Stimulated activated CD8-positive, alpha-beta memory T cell treated with anti-CD3 and anti-CD28 coated beads, Interleukin-7, amount 100 ng/mL, for 1 hour (primary cell): ENCODE measurements at places on chromosomes 5 and 9.

- DNase-seq = peak; percentile 8
Observed at GRCh38 chr9:113479174-113479621, 15.7 kb downstream of the RGS3 start.

- DNase-seq = no peak
Observed at GRCh38 chr5:34916518-34916917, 1.0 kb downstream of the BRIX1 start.

DNA sequence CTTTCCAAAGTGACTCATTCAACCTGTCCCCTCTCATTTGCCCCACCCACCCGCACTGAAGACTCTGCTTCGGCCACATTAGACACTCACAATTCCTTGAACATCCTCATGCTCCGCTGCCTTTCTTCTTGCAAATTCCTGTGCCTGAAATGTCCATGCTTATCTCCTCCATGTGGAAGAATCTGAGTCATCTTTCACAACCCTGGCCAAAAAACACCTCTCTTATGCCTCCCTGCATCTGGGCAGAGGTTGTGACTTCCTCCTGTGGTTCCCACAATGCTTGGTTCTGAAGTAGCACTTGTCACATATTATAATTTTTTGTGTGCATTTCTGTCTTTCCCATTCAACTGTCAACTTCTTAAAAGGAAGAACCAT lies 238.6 kb downstream of the ENC1 start:
- no peak for DNase-seq

DNA sequence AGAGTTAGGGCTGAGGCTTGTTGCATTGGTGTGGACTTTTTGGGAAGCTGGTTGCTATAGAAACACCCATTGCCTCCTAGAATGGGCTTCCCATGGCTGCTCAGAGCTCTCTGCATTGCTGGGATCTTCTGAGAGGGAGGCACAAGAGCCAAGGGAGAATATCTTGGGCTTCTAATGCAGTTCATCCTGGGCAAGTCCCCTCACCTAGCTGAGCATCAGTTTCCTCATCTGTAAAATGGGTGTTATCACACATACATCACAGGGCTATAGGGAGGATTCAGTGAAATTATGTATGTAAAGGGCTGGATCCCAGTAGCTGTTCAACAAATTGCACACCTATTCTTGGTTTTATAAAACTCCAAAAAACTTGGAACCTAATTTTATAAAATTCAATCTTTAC lies 106.1 kb upstream of the ALDH1B1 start:
- DNase-seq = no peak

- no peak for DNase-seq
Observed at GRCh38 chr5:129245489-129245888, 150.9 kb downstream of the ISOC1 start.

GRCh38 chr9:2248768-2249265 lies 233.7 kb downstream of the SMARCA2 start:
- no peak for DNase-seq

- no peak for DNase-seq
Observed at GRCh38 chr5:6403416-6403815, 25.1 kb upstream of the MED10 start.

- DNase-seq = no peak
Observed at GRCh38 chr9:123175854-123176629, 92.3 kb downstream of the STRBP start.

DNA sequence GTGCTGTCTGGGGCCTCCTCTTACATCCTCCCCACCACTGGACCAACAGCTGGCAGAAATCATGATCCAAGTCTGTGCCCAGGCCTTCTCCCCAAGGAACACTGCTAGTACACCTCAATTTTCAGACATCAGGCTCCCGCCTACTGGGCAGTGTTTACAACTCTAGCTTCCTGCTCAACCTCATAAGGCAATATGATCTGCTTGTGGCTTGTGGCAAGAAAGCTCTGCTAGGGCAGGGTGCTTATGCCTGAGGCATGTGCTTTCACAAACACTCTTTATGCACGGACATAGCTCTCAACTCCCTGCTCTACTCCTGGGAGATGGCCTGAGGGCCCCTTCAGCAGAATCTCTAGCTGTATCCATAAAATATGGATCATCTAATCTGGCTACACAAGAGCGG lies 32.5 kb downstream of the SH3TC2 start:
- DNase-seq = no peak

DNA sequence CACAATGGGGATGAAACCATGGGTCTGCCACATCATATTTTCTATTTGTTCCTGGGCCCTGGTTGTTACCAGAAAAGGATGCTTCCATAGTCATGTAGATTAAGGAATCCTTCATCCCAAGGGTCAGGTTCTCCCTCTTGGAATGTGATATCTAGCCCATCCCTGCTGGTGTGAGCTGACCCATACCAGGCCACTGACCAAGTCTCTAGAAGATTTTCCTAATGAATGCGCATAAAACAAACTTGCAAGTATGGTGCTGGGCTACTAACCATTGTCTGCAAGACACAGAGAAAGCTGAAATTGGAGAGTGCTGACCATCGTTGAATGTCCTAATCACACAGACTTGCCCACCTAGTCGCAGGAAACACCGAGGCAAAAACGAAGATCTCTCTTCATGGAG lies 972.6 kb downstream of the EFNA5 start:
- no peak for DNase-seq

DNA sequence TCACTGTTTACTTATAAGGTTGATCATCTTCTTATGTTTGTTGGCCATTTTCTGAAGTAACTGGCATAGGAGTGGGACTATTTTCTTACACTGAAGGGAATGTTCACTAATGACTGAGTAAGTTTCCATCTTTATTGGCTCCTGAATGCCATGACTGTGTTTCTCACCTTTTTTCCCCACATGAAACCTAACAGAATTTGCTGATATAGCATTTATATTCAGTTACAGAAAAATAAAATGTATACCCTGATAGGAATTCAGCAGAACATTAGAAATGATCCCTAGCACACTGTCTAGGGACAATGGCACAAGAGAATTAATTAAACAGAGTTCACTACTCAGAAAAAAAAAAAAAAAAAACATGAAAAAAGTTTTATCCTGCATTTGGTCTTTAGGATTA lies 1465.1 kb upstream of the C9orf72 start:
- DNase-seq = no peak

DNA sequence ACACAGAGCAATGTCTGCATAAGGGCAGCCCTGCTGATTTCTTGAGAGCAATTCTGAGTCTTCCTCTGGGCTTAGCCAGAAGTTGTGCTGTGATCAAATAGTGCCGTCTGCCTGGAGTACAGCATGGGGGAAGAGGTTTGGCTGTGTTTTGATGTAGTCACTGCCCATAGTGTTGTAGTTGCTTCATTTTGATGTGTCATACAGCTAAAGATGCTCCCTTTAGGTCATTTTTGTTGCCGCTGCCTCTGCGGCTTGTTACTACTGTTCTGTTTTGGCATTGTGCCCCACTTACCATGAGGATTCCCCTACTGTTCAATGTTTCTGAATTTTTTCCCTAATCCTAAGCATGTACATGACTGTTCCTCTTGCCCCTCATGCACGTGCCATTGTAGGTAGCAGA lies 23.0 kb downstream of the SLC36A1 start:
- no peak for DNase-seq

DNA sequence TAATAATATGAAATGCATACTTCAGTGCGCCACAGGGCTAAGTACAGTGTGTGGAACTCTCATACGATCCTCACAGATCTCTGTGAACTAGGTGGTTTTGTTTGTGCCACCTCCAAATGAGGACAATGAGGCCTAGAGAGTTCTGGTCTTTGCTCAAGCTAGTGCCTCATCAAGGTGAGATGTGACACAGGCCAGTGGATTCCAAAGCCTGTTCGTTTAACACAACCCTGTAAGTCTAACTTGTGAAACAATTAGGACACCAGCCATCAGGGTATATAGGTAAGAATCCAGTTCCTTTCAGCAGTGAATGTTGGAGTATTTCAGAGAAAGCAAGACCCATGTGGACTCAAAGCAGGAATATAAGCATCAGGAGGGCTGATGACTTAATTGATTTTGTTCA lies 130.7 kb upstream of the GAS1 start:
- DNase-seq = no peak

DNA sequence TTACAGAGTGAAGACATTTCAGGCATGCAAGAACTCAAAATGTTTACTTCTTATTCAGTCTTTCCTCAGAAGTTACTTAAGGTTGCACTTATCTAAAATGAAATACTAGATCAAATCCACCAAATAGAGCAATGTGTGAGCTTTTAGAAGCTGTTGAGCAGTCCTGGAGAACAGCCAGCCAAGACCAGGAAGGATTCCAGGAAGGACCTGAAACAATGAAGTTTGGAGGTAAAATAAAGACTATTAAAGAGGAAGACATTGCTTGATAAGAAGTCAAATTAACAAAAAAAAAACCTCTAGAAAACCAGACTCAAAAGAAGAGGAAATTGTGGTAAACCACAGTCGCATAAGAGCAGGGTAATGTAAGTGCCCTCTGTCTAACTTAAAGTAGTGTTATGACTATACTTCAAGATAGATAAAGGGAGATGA lies 156.2 kb upstream of the S1PR3 start:
- DNase-seq = no peak

DNA sequence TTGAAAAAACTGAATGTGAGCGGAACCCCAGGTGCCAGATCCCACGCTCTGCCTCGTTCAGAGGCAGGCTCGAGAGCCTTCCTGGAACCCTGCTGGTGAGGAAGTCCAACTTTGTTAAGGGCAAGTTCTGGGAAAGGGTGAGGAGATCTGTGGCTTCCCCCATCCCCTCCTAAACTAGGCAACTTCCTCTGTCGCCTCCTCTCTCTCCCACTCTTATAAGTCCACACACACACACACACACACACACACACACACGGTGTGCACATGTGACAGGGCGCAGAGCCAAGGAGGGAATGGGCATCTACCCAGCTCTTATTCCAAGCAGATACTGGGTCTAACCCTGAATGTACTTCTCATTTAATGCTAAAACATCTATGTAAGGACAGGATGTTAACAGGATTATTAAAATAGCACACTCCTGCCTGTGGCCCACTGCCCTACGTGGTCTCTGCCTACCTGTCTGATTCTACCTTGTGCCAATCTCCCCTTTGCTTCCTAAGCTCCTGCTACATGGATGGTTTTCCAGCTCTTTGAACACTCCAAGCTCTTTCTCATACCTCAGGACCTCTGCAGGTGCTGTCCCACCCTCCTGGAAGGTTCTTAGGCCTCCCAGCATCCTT lies 72.4 kb upstream of the FBXW11 start:
- no peak for DNase-seq

GRCh38 chr9:116066221-116066620 lies 87.4 kb upstream of the PAPPA start:
- DNase-seq = no peak

DNA sequence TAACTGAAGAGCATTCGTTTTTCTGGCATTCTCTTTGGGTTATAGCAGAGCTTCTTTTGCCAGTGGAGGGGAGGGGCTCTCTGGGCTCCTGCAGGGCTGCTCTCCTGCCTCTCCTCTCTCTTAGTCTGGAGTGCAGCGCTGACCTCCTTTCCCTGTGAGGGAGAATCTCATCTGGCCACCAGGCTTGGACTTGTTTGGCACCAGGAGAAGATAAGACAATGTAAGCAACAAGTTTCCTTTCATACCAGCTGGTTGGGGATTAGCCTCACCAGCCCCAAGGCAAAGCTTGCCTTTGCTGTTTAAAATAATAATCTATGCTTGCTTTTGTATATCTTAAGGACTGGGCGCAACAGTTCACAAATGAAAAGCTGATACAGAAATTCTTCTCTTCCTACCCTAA lies 196.4 kb downstream of the TLE4 start:
- no peak for DNase-seq

DNA sequence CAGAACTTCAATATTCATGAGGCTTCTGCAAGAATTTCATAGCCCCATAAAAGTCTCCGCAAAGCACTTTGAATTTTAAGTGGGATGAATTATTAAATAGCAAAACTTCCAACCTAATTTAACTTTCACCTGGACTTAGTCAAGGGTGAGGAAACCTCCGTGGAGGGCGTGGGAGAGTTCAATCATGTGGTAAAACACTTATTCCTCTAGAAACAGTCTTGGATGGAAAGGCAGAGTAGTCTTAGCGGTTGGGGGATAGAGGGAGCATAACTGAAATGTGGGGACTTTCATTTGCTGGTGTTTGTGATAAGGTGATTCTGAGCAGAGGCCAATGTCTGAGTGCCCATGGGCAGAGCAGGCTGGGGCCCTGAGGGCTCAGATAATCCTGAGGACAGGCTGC lies 241.9 kb downstream of the IRX1 start:
- DNase-seq = no peak

- DNase-seq = no peak
Observed at GRCh38 chr5:58153255-58153654, 306.6 kb downstream of the PLK2 start.

- no peak for DNase-seq
Observed at GRCh38 chr9:107147134-107147533, 135.9 kb upstream of the RAD23B start.

GRCh38 chr9:97786341-97786740 lies 66.7 kb upstream of the FOXE1 start:
- no peak for DNase-seq

DNA sequence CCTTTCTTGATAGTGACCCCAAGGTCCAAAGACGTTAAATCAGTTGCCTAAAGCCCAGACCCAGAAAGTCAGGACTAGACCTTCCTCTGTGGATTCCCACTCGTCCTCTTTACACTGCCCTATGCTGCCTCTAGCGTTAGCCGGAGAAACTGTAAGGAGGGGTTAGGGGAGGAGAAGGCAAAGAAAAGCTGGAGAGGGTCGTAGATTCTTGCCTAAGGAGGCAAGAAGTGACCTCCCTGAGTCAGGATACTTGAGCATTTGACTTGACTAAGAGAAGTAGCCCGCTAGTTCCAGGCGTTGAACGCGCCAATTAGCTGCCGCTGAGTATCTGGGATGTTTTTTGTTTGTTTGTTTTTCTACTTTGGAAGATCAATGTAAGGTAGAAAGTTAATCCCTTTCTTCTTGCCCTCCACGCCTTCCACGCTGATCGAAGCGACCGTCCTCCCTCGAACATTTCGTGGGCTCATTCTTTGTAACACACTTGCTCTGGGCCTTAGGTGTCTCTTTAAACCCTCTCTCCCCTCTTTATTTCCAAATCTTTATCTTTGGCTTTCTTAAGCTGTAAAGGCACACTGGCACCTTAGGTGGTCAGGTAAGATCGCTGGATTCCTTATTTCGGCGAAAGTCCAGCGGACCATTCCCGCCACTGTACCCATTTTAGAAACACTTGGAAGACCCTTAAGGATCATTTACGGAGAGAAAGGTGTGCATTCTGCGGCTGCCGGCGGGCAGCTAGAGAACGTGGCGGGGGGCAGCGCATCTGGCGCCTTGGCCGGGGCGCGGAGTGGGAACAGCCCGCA lies 5.1 kb upstream of the RGMB start:
- DNase-seq = no peak

DNA sequence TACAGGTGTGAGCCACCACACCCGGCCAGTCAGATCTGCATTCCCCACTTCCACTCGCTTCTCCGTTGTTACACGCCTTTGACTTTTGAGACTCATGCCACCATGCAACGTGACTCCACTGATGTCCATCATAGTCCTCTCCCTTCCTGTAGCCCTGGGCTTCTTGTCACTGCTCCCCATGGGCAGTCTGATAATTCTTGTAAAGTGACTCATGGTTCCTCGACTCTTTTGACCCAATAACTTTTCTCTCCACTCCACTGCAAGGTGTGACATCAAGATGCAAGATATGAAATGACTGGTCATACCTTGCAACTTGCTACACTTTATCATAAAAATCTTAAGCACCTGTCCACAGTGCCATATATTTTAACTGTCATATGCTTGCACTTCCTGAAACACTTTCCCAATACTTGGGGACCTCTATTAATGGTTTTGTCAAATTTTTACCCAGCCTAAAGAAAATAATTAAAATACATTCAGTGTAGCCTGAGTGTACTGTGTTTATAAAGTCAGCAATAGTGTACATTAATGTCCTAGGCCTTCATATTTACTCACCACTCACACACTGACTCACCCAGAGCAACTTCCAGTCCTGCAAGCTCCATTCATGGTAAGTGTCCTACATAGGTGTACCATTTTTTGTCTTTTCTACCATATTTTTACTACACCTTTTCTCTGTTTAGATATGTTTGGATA lies 18.6 kb upstream of the ANKRD18A start:
- DNase-seq = no peak
